Activated CD4-positive, alpha-beta T cell treated with anti-CD3 and anti-CD28 coated beads for 36 hours (primary cell): ENCODE measurements at places on chromosomes 6 and 20. TPM values are rescaled to one million over a fixed set of nuclear protein-coding genes. Genes with fewer than 3 reads are reported as not detected.

- no peak overlapping the region for H3K27ac ChIP-seq
- H3K27me3 ChIP-seq, result no peaks in the 10 kb centered on the region
- DNase-seq, result no peak
- peaks cover 24% of the 10 kb centered on the region for H3K36me3 ChIP-seq
- peaks cover 3% of the 10 kb centered on the region for H3K4me1 ChIP-seq
- no peak overlapping the region for H3K4me3 ChIP-seq
These were observed 20.2 kb downstream of the RNF8 start for GRCh38 chr6:37373822-37374471.

The KCNK5 gene
- total RNA-seq, result 12.7 TPM

DNA sequence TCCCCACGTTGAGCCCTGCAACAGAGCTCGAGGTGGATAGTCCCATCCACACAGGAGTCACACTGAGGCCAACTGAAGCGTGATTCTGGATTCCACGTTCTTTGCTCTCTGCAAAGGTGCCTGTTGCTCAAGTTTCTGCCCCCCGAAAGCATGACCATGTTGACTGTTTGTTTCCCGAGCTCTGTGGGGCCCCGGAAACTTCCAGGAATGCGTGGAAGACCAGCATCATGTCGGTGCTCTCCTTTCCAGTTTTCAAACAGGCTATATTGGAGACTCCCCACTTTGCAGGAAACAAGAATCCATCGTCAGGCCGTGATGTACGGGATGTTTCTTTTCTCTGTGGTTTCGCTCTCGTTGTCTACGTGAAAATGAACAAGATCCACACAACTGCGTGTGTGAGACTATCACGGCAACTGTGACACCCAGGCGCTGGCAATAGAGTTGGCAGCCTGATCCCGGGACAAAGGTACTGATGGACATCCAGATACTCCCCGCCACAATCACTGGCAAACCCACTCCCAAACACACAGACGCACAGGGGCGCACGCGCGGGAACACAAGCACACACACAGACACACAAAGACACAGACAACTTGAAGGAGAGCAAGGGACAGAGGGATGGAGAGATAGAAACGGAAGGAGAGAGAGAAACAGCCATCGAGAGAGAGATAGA, 444.6 kb upstream of the DEFB115 start:
- DNase-seq, result no peak
- no peak overlapping the region for H3K4me3 ChIP-seq
- H3K27ac ChIP-seq, result no peak overlapping the region
- H3K27me3 ChIP-seq, result peaks cover 2% of the 10 kb centered on the region

GRCh38 chr20:47531458-47531857, 29.8 kb downstream of the NCOA3 start:
- H3K36me3 ChIP-seq, result peaks cover 51% of the 10 kb centered on the region
- H3K4me3 ChIP-seq, result no peak overlapping the region
- H3K27ac ChIP-seq, result peak overlapping the region; percentile 18
- no peak for DNase-seq

The SLC26A8 gene
- total RNA-seq, result not detected
